Nucleus accumbens (tissue), 56 donors: ENCODE measurements at places on chromosomes 1 and 21.
A peak's percentile ranks its signal among the peaks of the same experiment; 100 is the strongest.

DNA sequence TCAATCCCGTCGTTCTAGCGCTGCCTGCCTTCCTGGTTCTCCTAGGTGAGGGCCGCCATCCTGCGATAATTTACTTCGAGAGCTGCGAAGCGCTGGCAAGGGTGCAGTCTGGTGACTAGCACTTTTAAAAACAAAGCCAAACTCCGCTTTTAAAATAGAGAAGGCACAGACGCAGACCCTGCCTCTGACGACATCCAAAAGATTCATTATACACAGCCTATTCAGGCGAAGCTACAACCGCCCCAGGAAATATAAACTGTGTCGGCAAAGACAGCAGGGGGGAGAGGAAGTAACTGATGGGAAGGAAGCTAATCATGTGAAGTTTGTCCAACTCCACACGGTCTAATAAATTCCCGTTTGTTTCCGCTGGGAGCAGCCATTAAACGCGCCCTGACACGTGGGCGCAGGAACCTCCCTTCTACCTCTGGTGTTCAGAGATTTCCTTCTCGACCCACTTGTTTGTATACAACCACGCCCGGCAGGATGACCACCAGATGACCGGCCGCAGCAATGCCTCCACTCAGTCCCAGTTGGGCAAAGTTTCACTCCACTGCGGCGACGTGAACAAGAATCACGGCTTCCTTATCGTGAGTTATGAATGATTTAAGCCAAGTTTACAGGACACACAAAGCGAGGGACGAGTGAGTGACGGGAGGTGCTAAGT is 1.3 kb downstream of the GNG12 start:
- DNase-seq, result no peak

DNA sequence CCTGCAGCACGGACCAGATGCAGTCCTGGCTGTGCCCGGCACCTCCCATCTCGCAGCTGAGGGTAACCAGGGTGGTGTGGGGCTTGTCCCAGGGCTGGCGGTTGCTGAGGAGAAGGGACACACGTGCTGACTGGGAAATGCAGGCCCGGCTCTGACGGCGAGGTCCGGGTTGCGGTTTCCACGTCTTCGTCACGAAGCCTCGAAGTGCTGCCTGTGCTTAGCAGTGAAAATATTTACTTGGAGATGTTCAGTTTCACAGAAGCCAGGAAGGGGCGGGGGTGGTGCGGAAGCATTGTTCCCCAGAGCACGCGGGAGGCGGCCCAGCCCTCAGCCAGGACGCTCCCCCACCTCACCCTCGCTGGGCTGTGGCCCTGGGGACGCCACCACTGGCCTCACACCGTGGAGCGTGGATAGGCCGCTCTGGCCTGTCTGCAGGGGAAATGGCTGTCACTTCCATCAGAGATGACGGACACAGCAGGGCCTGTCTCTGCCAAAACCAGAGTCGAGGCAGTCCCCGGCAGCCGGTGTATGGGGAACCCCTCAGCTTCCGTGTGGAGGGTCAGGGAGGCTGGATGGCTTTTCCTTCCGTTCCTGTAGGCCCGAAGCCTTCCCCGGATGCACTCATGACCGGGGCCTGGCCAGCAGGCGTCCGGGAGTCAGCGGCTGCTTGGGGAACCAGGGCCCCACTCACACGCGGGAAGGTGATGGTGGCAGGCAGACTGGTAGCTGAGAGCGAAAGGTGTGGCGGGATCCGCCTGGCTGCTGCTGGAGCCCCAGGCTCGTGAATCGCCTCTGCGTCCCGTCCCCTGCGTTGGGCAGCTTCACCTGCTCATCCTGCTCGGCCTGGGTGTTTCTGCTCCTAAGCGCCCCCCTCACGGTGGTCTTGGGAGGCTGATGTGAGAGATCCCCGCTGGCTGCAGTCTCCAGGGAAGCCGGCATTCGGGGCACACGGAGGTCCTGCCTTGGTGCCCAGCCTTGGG is 14.7 kb upstream of the POFUT2 start:
- DNase-seq, result no peak

DNA sequence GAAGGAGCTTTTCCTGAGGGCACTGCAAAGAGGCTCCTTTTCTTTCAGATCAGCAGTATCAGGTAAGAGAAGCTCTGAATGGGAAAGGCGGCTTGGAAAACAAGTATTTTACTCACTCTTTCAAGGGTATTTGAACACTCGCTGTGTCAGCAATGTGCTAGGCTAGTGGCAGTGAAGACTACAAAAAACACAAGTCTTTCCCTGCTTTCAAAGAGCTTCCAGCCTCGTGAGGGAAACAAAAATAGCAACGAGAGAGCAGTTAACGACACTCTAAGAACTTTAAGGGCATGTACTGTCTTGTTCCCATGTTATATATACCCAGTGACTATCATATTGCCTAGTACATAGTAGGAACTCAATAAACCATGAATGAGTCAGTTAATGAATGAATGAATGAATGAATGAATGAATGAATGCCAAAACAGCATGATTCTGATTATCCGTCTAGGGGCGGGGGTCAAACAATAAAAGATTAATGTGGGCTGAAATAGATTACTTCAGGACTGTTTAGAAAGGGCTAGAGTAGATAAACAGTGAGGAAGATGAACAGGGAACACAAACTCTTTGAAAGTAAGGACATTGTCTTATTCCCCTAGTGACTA is 14.2 kb upstream of the MCOLN3 start:
- no peak for DNase-seq

GRCh38 chr1:30936541-30937171 is 28.1 kb upstream of the SDC3 start:
- DNase-seq, result no peak

DNA sequence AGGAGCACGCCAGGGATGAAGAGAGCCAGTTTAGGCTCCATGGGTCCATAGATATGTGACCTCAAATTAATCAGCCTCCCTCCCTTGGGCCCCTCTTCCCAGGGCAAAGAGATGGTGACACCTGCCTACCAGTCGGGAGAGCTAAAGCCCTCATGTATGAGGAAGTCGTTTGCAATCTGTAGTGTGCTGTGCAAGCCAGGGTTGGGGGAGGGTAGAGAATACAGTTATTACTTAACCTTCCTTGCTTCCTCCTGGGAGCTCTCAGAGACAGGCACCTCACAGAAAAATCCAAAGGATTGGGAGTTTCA is 4.0 kb downstream of the PGLYRP4 start:
- DNase-seq, result no peak

DNA sequence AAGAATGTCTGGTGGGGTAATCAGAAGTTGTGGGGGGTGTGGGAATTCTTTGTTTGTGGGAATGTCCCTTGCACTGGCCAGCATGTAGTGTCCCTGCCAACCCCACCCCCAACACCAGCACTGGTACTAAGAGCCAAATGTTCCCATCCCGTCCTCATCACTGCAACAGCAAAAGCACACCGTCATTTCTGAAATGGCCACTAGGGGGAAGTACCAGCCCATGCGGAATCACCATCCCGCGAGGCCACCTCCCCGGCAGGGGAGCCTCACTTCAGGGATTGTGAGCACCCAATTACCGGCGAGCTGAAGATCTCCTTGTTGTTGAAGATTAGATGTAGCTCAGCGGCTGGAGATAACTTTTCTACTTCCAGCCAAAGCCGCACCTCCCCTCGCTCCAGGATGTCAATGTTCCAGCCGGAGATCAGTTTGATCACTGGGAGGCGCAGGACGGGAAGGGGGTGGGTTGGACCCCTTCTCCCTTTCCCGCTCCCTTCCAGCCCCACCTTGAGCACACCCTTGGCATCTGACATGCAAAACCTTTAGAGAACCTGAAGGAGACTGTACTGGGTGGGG is 41.0 kb downstream of the MYOM3 start:
- peak; percentile 50 for DNase-seq

DNA sequence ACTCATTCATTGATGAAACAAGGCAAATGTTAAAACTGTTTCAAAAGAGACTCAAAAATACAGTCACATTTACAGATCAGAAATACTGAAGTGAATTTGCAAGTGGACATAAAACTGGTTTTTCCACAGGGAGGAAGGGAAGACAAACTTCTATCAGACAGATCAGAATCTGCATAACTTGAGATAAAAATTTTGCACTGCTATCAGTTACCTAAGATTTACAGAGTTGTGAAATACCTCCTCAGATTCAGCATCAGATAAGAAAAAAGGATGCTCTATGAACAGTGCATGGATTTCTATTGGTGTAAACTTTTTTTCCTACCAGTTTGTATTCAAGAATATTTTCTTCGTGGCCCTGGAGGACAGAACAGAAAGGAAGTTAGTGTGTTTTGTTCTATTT is 575.4 kb downstream of the RWDD3 start:
- no peak for DNase-seq

- no peak for DNase-seq
Observed at GRCh38 chr1:205709059-205709398, 28.7 kb upstream of the SLC45A3 start.

DNA sequence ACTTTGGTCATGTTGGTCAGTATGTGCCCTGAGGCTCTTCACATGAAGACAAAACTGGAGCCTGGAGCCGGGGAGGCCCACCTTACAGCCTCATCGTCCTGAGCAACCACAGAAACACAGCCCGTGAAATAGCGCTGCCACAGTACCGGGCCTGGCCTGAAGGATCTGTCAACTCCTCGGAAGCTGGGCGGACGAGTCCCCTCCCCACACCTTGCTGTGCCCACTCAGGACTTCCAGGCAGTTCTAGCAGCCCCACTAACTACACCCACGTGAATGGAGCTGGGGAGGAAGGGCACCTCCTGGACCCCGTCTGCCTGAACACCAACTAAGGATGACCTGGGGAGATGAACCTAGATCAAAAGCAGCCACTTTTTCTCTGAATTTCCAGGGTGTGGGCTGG is 24.7 kb downstream of the SDE2 start:
- DNase-seq, result no peak
